ENCODE measurements at places on chromosomes 11 and 22. TPM values are rescaled to one million over a fixed set of nuclear protein-coding genes. Genes with fewer than 3 reads are reported as not detected.
A peak's percentile ranks its signal among the peaks of the same experiment; 100 is the strongest.

DNA sequence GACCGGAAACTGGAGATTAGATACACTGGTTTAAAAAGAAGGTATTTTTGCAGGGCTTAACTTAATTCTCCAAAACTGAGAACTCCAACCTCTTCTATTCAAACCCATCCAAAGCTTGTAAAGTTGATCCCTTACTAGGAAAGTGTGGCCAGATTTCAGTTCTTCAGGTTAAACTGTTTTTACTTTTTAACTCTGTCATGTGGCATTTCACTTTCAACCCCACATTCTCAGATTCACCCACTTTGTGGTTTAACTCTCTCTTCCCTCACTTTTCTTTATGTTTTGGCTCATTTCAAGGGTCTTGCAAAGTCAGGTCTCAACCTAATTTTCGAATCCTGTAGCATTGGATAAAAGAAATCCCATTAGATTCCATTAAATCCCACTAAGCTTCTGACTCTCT, 75.4 kb downstream of the MPPED2 start:
- no peak overlapping the region for H3K27ac ChIP-seq
- no peak overlapping the region for H3K4me3 ChIP-seq
- H3K27me3 ChIP-seq: no peaks in the 10 kb centered on the region

- H3K36me3 ChIP-seq: peaks cover 55% of the 10 kb centered on the region
- no peak overlapping the region for H3K4me3 ChIP-seq
- H3K27ac ChIP-seq: no peak overlapping the region
- peaks cover 17% of the 10 kb centered on the region for H3K4me1 ChIP-seq
- DNase-seq: no peak
Measured at GRCh38 chr11:8701891-8702597, 19.5 kb downstream of the RPL27A start.

CCDC188 gene
- total RNA-seq: not detected

GRCh38 chr22:41892721-41893120, 22.2 kb downstream of the SHISA8 start:
- no peak overlapping the region for H3K27ac ChIP-seq
- no peak for DNase-seq
- H3K4me1 ChIP-seq: no peaks in the 10 kb centered on the region
- no peaks in the 10 kb centered on the region for H3K27me3 ChIP-seq

- H3K4me3 ChIP-seq: no peak overlapping the region
- H3K4me1 ChIP-seq: no peaks in the 10 kb centered on the region
- no peak overlapping the region for H3K27ac ChIP-seq
- H3K36me3 ChIP-seq: no peaks in the 10 kb centered on the region
- no peak for DNase-seq
- H3K27me3 ChIP-seq: no peaks in the 10 kb centered on the region
Measured at GRCh38 chr11:41461057-41461681, 1.7 kb upstream of the LRRC4C start.

NNMT gene
- total RNA-seq: 1,040 TPM

DNA sequence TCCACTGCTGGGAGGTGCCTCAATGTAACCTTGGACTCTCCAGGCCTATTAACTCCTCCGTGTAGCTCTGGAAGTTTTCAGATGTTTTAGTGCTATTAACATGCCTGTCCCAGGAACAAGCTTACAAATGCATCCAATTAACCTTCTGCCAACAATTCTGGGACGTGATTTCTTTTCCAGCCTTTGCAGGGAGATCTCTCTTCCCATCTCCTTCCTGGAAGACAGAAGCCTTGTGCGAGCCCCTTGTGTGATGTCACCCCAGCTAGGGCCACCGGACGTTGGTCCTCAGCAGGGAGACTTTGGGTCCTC, 47.7 kb upstream of the SYT7 start:
- H3K4me1 ChIP-seq: no peaks in the 10 kb centered on the region
- no peaks in the 10 kb centered on the region for H3K36me3 ChIP-seq
- H3K27ac ChIP-seq: no peak overlapping the region
- no peaks in the 10 kb centered on the region for H3K27me3 ChIP-seq

DNA sequence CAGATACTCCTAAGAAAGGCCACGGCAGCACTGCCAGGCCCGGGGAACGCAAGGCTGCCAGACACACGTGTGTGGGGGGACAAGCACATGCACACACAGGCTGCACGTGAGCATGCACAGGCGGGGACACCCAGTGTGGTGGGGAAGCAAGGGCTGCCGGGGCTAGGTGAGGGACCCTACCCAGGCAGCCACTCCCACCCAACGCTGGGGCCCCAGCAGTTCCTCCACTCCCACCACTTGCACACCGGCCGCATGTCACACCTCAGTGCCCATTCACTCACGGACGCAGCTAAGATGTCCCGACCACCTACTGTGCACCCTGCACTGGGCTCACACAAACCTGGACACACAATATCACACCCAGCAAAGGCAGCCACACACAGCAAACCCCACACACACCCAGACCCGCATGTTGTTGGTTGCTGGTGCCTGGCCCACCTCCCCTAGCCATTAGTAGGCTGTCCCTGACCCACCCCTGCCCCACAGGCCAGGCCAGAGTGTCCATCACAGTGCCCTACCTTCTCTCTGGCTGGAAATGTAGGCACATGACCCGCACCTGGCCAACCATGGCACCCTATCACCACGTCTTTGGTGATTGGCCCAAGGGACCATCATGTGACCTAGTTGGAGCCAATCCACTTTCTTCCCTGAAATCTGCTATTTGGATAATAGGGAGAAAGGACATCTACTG, 8.8 kb downstream of the SSTR3 start:
- no peaks in the 10 kb centered on the region for H3K27me3 ChIP-seq
- no peak overlapping the region for H3K4me3 ChIP-seq
- H3K27ac ChIP-seq: no peak overlapping the region
- H3K36me3 ChIP-seq: no peaks in the 10 kb centered on the region

DNA sequence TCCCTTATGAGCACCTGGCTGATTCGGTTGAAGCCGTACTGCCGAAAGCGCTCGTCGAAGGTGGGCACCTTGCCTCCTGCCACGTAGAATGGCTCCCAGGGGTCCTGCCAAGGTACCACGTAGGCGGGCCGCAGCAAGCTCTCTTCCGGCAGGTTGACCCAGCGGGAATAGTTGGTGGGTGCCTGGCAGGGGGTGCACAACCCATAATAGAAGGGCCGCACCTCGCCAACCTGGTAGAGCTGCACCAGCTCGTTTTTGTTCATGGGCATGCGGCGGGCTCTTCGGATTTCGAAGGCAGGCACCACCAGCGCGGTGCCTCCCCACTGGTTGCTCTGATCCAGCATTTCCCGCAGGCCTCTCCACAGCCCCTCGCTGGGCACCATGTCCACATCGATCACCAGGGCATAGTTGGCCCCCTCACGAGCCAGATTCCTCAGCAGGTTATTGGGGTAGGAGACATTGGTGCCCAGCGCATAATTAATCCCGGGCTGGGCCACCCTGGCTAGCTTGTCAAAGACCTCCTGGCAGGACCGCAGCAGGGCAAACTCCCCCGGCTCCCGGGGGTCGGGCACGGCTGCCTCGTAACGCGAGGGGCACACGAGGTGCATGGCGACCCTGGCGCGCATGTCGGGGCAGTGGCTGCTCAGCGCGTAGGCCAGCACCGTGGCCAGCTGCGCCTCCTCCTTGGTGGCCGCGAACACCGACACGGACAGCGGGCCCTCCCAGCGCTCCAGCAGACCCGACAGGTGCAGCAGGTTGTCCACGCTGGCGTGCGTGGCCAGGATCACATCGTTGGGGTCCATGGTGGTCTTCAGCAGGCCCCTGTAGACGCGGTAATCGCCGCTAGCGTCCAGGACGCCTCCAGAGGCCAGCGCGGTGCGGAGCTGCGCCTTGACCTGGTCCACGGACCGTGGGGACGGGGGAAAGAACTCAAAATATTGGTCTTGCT, 679 bp downstream of the B4GAT1 start:
- H3K36me3 ChIP-seq: peaks cover 7% of the 10 kb centered on the region
- H3K27me3 ChIP-seq: no peaks in the 10 kb centered on the region
- peak overlapping the region; percentile 65 for H3K4me3 ChIP-seq
- DNase-seq: no peak
- H3K27ac ChIP-seq: peak overlapping the region; percentile 86

- peak overlapping the region; percentile 98 for H3K4me3 ChIP-seq
- no peaks in the 10 kb centered on the region for H3K36me3 ChIP-seq
- no peak for DNase-seq
Measured at GRCh38 chr11:118572981-118573550, 857 bp downstream of the ARCN1 start.

NCF4 gene
- total RNA-seq: 13.7 TPM

GRCh38 chr11:12840871-12841660, 166.8 kb downstream of the TEAD1 start:
- H3K4me3 ChIP-seq: no peak overlapping the region
- no peaks in the 10 kb centered on the region for H3K36me3 ChIP-seq
- DNase-seq: no peak

DNA sequence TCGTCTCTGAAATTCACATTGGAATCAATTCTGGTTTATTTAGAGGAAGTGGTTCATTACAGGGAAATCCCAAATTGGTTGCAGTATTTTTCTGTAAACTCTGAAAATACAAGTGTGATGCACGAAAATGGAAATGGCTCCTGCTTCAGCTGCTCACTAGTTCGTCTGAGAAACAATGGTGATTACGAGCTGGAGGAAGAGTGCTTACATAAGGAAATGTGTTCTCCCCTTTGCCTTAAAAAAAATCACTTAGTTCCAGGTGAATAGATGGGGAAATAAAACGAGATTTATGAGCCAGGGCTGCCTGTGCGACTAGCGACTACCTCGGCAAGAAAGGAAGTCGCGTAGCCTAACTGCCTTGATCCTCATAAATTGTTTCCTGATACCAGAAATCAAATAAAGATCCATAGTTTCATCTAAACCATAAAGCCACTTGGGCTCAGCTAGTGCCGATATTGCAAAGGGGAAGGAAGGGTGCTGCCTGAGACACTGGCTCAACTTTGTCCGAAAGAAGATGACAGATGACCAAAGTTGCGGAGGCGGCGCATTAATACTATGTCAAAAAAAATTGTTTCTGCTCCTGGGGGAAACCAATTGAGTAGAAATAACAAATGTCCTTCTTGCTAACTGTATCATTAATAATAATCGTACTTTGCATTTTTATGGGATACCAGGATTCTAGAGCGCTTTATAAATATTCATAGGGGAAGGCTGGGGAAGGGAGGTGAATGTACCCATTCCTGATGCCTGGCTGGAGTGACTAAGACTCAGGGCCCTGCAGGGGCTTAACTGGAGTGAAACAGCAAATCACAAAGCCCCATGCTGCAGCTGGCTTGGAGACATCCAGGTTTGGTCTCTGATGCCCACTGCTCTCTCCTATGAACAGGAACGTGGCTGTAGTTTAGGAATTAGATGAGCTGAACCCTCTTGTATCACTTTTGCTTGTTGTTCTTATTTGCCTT, 185.7 kb downstream of the BLID start:
- no peaks in the 10 kb centered on the region for H3K36me3 ChIP-seq
- no peak overlapping the region for H3K27ac ChIP-seq
- DNase-seq: no peak
- H3K27me3 ChIP-seq: no peaks in the 10 kb centered on the region
- peak overlapping the region; percentile 53 for H3K4me3 ChIP-seq
- peaks cover 2% of the 10 kb centered on the region for H3K4me1 ChIP-seq

- H3K36me3 ChIP-seq: no peaks in the 10 kb centered on the region
- H3K4me3 ChIP-seq: no peak overlapping the region
- DNase-seq: no peak
Measured at GRCh38 chr11:17906436-17906835, 106.4 kb downstream of the SERGEF start.

GRCh38 chr11:107928046-107928766, at the start of gene RAB39A:
Gene RAB39A (plus strand): TSS chr11:107928448. CDS start chr11:107928569, 121 bp downstream.
- H3K4me3 ChIP-seq: peak within 1 kb of the TSS; percentile 38
- no peak within 1 kb of the TSS for H3K27ac ChIP-seq
- H3K36me3 ChIP-seq: no peaks in the 10 kb centered on the region
- H3K27me3 ChIP-seq: peaks cover 7% of the 10 kb centered on the region
- H3K4me1 ChIP-seq: no peaks in the 10 kb centered on the region
- peak; percentile 82 for DNase-seq

GRCh38 chr11:112931703-112932102, 29.5 kb upstream of the NCAM1 start:
- DNase-seq: no peak
- no peak overlapping the region for H3K4me3 ChIP-seq
- no peaks in the 10 kb centered on the region for H3K4me1 ChIP-seq
- H3K36me3 ChIP-seq: no peaks in the 10 kb centered on the region
- H3K27me3 ChIP-seq: no peaks in the 10 kb centered on the region

MRPL48 gene
- total RNA-seq: not detected

SERPING1 gene
- 607 TPM for total RNA-seq

DNA sequence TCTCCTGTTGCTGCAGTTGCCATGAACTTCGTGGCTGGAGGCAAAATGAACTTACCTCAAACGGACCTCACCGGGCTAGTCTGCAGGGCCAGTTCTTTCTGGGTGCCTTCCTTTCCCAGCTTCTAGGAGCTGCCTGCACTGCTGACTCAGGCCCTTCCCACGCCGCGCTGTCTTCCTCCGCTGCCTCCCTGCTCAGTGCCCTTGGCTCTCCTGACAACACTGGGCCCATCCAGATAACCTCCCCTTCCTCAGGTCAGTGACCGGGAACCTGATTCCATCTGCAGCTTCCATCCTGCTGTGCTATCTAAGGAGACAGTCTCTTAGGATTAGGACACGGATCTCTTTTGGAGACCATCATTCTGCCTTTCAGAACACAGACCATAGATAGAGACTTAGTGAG, 19.3 kb downstream of the MOB2 start:
- no peaks in the 10 kb centered on the region for H3K27me3 ChIP-seq
- peaks cover 50% of the 10 kb centered on the region for H3K36me3 ChIP-seq
- H3K4me1 ChIP-seq: no peaks in the 10 kb centered on the region
- H3K4me3 ChIP-seq: no peak overlapping the region
- no peak overlapping the region for H3K27ac ChIP-seq

GRCh38 chr11:33021501-33021900, 5.8 kb downstream of the DEPDC7 start:
- no peaks in the 10 kb centered on the region for H3K4me1 ChIP-seq
- no peak overlapping the region for H3K27ac ChIP-seq
- H3K4me3 ChIP-seq: no peak overlapping the region
- DNase-seq: no peak
- no peaks in the 10 kb centered on the region for H3K36me3 ChIP-seq

C11orf52 gene
- not detected for total RNA-seq

GRCh38 chr11:111448414-111448813, 63.8 kb downstream of the BTG4 start:
- no peak overlapping the region for H3K27ac ChIP-seq
- peaks cover 3% of the 10 kb centered on the region for H3K4me1 ChIP-seq
- H3K36me3 ChIP-seq: no peaks in the 10 kb centered on the region
- no peaks in the 10 kb centered on the region for H3K27me3 ChIP-seq

VSIG2 gene
- total RNA-seq: not detected

- no peaks in the 10 kb centered on the region for H3K4me1 ChIP-seq
- no peaks in the 10 kb centered on the region for H3K36me3 ChIP-seq
- H3K4me3 ChIP-seq: no peak overlapping the region
- H3K27me3 ChIP-seq: no peaks in the 10 kb centered on the region
- no peak for DNase-seq
Measured at GRCh38 chr11:85697747-85698146, 11.8 kb upstream of the CCDC89 start.

- H3K27me3 ChIP-seq: no peaks in the 10 kb centered on the region
- no peak for DNase-seq
- H3K36me3 ChIP-seq: peaks cover 6% of the 10 kb centered on the region
Measured at GRCh38 chr11:75884321-75884720, 69.3 kb downstream of the UVRAG start.

GRCh38 chr22:27875951-27876350, 43.1 kb downstream of the PITPNB start:
- H3K4me1 ChIP-seq: peaks cover 56% of the 10 kb centered on the region
- no peak for DNase-seq
- H3K27me3 ChIP-seq: no peaks in the 10 kb centered on the region
- peak overlapping the region; percentile 70 for H3K27ac ChIP-seq
- H3K36me3 ChIP-seq: peaks cover 8% of the 10 kb centered on the region
- no peak overlapping the region for H3K4me3 ChIP-seq

- no peak overlapping the region for H3K4me3 ChIP-seq
- H3K27ac ChIP-seq: no peak overlapping the region
- no peaks in the 10 kb centered on the region for H3K27me3 ChIP-seq
- no peaks in the 10 kb centered on the region for H3K36me3 ChIP-seq
- DNase-seq: no peak
- no peaks in the 10 kb centered on the region for H3K4me1 ChIP-seq
Measured at GRCh38 chr11:77558380-77558779, 31.4 kb upstream of the AQP11 start.

SCYL1 gene
- 220 TPM for total RNA-seq
